ENCODE measurements at places on chromosomes 16 and 17.

GRCh38 chr16:83701494-83701893, 106.3 kb upstream of the HSBP1 start:
- no peak for DNase-seq

DNA sequence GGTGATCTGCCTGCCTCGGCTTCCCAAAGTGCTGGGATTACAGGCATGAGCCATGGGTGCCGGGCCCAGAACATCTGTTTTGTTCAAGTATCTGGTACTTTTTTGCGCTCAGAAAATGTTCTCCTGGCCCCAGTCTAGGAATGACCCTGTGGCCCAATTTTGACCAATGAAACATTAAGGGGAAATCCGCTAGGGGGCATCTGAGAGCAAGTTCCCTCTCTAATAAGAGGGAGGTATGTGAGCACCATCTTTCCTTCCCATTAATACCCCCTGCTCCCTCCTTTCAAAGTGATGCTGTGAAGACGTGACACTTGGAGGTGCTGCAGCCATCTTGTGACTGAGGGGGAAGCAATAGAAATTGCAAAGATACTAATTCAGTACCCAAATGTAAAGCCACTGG, 16.5 kb upstream of the CLEC3A start:
- peak; percentile 16 for DNase-seq

DNA sequence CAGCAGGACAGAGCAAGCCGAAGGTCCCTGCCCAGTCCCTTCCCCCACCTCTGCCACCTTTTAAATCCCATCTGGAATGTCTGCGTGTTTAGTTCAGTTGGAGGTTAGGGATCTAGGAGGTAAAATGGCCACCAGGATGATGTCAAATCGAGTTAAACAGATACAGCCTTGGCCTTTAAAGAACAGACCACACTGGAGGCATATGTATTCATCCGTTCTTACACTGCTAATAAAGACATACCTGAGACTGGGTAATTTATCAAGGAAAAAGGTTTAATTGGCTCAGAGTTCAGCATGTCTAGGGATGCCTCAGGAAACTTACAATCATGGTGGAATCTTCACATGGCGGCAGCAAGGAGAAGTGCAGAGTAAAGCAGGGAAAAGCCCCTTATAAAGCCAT, 167.8 kb upstream of the CACNG5 start:
- no peak for DNase-seq

GRCh38 chr17:31653691-31654090, 205.4 kb downstream of the COPRS start:
- DNase-seq = no peak

- DNase-seq = no peak
Measured at GRCh38 chr16:88685156-88686061, 898 bp downstream of the SNAI3 start.

DNA sequence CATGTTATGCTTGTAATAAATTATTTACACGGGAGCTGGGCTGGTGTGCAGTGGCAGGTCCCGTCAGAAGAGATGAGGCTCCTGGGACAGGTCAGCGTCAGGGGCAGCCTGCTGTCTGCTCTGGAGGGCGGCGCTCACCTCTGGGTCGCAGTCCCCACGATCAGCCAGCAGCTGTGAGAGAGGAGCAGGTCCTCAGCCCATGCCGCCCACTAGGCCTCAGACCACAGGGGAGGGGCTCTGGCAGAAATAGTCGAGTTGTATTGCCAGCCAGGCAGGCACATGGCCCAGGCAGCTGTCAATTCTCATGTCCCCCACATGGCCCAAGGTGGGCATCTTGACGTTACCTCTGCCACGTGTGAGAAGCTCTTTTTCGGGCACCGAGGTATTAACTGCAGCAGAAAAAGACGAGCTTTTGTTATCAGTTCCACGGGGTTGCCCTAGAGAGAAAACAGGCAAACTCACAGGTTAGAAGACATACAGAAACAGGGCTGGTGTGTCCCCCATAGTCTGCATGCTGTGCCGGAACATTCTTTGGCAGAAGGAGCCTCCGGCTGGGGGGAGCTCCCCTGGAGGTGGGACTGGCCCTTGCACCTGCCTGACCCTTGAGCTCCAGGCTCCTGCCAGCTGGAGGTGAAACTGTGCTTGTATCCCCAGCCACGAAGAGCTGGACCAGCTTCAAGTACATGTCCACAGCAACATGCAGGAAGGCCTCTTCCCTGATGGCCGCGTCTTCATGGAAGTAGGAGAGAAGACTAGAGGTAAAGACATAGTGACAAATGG, 17.4 kb downstream of the ZNF276 start:
- no peak for DNase-seq

DNA sequence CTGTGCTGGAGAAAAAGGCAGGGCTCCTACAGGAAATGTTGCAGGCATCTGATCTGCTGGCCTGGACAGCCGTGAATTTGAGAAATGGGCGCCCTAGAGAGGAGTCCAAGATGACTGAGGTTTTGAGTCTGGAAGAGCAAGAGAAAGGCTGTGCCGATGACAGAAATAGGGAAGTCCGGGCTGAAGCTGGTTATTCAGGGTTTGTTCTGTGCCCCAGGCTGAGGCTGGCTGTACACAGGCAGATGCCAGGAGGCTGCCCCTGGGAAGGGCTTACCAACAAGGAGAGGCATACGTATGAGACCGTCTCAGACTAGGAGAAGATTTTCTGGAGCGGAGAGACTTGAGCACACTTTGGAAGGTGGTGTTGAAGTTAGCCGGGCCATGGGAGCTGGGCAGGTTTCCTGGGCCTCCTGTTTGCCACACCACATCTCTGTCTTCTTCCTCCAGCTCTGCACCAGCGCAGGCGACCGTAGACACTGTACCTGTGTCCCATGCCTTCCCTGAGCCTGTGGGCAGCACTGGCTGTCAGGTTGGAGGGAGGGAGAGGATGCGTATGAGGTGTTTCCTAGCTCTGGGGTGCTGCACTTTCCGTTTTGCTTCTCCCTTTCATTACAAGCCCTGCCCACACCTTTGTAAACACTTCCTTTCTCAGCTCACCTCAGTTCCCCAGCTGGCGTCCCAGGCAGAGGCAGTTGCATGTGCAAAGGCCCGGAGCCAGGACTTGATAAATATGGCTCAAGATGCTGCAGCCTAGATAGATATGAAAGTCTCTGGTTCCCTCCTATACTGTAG, 80.8 kb downstream of the SPECC1 start:
- no peak for DNase-seq

GRCh38 chr17:76673729-76674128, 30.2 kb upstream of the ST6GALNAC1 start:
- no peak for DNase-seq

DNA sequence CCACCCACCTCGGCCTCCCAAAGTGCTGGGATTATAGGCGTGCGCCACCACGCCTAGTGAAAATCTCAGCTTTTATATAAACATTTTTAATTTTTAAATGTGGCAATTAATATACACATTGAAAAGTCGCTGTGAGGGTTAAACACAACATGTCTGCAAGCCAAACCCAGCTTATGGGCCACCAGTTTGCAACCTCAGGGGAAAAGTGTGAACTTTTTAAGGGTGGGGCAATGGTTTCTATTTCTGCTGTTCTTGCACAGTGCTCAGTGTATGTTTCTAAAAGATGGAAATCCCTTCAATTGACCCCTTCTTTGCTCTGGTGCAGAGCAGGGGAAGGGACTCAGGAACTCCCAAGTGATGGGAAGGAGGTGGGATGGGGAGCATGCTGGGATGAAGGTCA, 18.3 kb upstream of the SUPT4H1 start:
- DNase-seq = no peak

DNA sequence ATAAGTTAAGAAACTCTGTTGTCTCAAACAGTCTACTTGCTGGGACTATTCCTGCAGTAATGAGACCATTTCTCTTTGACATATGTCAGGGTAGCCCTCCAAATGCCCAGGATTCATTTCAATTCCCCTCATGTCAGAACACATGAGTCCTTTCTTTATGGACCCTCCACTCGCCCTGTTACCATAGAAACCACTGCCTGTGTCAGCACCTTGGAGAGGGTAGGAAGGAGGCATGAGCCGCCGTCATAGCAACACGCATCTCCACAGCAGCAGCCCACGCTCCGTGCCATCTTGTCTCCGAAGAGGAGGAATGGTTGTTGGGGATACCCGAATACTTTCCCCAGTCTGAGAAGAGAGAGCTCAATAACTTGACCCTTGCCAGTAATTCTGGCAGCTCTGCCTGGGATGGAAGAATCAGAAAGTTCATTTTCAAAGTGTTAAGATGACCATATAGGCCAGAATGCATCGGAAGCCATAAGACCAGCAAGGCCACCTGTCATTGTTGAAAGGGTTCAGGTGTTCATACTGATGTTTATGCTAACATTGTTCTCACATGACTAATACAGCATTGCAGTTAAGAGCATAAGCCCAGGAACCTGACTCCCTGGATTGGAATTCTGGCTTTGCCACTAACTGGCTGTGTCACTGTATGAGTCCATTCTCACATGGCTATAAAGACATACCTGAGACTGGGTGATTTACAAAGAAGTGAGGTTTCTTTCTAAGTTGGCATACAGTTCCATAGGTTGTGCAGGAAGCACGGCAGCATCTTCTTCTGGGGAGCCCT, 141.3 kb downstream of the ABCC12 start:
- peak; percentile 63 for DNase-seq

DNA sequence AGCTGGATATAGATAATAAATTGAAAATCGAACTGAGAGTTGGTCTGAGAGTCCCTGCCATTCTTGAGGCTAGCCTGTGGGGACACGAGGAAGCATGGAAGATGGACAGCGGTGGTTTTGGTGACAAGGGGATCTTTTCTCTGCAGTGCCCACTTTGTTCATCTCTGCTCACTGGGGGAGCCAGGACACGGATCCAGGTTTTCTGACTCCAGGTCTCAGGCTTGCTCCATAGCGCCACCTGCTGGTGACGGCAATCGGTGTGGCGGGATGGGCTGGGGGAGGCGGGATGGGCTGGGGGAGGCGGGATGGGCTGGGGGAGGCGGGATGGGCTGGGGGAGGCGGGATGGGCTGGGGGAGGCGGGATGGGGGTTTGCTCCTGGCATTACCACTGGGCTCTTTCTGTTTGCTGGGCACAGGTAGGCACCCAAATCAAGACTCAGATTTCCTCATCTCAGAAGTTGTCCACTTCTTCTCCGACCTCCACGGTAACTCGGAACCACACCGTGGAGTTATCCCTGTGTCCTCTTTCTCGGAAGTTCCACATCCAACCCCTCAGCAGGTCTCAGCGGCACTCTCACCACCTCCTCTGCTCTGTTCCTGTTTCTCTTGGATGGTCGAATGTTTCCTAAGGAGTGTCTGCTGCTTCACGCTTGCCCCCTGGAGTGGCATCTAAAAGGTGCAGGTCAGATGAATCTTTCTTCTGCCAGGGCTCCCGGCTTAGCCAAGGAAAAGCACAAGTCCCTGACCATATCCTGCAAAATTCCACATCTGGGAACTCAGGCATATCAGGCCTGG, 142.4 kb downstream of the CYLD start:
- DNase-seq = no peak

GRCh38 chr17:44071772-44072171, 1.2 kb downstream of the G6PC3 start:
- no peak for DNase-seq

- DNase-seq = no peak
Measured at GRCh38 chr16:21218153-21218552, 6.8 kb upstream of the ZP2 start.

- peak; percentile 66 for DNase-seq
Measured at GRCh38 chr16:73015612-73016487, 32.1 kb downstream of the ZFHX3 start.

DNA sequence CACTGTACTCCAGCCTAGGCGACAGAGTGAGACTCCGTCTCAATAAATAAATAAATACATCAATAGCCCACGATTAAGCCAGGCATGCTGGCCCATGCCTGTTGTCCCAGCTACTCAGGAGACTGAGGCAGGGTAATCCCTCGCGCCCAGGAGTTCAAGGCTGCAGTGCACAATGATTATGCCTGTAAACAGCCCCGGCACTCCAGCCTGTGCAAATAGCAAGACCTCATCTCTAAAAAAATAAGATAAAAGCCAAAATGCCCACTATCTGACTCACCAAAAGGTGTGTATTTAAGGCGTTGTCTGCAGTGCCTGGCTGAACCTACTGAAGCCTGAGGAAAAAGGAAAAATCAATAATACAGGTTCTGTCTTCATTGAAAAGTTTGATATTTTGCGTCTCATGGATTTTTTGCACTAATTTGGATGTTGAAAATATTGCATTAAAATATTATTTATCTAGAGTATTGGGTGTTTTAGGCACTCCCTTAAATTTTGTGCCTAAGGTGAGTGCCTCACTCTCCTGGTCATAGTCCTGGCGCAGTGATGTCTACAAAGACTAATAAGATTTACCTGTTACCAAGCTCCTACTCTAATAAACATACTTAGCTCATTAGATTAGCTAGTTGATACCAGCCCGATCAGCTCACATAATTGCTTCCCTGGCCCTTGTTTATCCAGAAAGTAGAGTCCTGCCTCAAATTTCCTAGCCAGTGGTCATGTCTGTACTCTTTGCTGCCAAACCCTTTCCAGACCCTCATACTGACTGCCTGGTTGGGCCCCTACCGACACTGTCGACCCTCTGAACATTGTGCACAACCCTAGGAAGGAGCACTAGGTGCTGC, 24.7 kb upstream of the TOB1 start:
- DNase-seq = peak; percentile 47

DNA sequence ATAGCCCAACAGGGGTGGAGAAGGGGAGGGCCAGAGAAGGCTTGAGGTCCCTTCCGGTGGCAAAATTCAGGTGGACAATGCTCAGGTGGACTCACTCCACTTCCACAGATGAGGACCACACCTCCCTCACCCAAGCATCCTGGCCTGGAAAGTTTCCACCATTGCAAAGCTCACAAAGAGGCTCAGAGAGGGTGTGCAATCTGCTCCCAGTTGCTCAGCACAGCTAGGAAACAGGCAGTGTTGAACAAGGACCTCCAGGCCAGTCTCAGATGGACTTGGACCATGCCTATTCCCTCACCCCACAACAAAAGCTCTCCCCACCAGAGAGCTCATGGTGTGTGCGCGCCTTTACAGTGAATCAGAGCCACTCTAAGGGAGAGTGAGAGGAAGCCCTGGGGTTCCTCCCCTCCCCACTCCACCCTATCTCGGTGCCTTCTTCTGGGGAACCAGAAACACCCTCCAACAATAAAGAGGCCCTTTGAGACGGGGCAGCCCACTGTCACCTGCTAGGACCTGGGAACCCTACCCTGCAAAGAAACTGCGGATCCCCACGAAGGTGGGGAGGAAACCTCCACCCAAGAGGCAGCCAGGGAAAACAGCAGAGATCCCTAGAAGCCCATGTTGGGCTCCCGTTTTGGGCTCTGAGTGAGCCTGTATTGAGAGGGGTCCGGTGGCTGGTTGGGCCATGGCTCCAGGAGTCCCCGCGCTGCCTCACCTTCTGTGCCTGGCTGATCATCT, 1.6 kb downstream of the FAM83G start:
- DNase-seq = no peak

- DNase-seq = no peak
Measured at GRCh38 chr16:25134166-25134700, 22.7 kb downstream of the LCMT1 start.

GRCh38 chr17:5759501-5759925, 175.2 kb upstream of the NLRP1 start:
- DNase-seq = no peak

GRCh38 chr16:11138769-11139325, 117.2 kb downstream of the SOCS1 start:
- DNase-seq = no peak

- no peak for DNase-seq
Measured at GRCh38 chr17:17253406-17253805, 16.4 kb upstream of the FLCN start.

GRCh38 chr17:74543406-74543805, 2.5 kb downstream of the CD300C start:
- DNase-seq = no peak
